ENCODE measurements at places on chromosomes 5 and 9.
A peak's percentile ranks its signal among the peaks of the same experiment; 100 is the strongest.

GRCh38 chr9:110320651-110321445 lies 16.8 kb downstream of the TXNDC8 start:
- peak; percentile 85 for DNase-seq
- no peaks in the 10 kb centered on the region for H3K27me3 ChIP-seq
- no peak overlapping the region for H3K27ac ChIP-seq

DNA sequence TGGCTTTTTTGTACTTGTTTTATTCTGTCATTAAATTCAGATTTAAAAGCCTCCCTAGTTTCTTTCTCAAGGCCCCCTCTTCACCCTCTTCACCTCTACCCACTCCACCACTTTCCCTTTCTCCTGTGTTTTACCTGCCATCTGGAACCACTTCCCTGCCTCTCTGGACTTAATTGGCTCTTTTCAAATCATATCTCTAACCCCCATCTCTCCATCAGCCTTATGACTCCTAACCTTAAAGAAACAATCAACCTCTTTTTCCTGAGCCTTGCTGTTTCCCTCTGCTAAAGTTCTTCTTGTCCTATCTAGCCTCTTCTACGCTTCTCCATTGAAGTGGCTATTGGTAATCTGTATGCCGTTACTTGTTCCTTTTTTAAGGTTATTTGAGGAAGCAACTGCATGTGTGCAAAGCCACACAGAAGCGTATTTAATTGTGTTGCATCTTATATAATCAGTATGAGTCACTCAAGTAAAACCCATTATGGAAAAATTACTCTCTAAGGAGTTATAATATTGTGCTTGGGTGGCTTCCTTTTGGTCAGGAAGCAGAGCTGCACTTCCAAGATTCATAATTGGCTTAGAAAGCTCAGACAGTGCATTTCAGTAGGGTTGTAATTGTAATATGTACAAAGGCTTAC lies 653.6 kb upstream of the ITGA1 start:
- H3K4me3 ChIP-seq, result no peak overlapping the region
- H3K4me1 ChIP-seq, result no peaks in the 10 kb centered on the region
- no peaks in the 10 kb centered on the region for H3K27me3 ChIP-seq
- no peaks in the 10 kb centered on the region for H3K36me3 ChIP-seq

GRCh38 chr5:72746736-72747135 lies 69.7 kb upstream of the TNPO1 start:
- H3K27ac ChIP-seq, result no peak overlapping the region
- no peak for DNase-seq
- H3K4me1 ChIP-seq, result no peaks in the 10 kb centered on the region
- no peaks in the 10 kb centered on the region for H3K27me3 ChIP-seq
- H3K4me3 ChIP-seq, result no peak overlapping the region
- H3K36me3 ChIP-seq, result no peaks in the 10 kb centered on the region

- no peaks in the 10 kb centered on the region for H3K36me3 ChIP-seq
- no peak overlapping the region for H3K4me3 ChIP-seq
- DNase-seq, result peak; percentile 76
- H3K27ac ChIP-seq, result no peak overlapping the region
Measured at GRCh38 chr5:101977729-101978345, 318.2 kb downstream of the SLCO4C1 start.

DNA sequence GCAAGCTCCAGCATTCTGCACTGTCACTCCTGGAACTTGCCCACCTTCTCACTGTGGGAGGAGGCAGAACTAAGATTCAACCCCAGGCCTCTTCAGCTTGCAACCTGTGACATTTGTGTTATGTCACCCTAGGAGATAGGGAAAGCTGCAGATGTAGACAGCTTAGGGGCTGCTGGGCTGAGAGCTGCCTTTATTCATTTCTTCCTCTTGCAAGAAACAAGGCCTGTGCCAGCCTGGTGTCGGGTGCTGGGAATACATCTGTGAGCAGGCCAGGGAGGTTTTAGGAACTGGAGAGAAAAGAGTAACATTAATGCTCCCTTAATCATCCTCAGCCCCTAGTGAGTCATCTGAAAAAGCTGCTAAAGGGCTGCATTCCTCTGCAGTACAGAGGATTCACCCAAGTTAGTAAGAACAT lies 101.8 kb downstream of the FGF18 start:
- DNase-seq, result peak; percentile 13
- no peaks in the 10 kb centered on the region for H3K27me3 ChIP-seq
- no peak overlapping the region for H3K27ac ChIP-seq
- no peaks in the 10 kb centered on the region for H3K36me3 ChIP-seq
- H3K4me1 ChIP-seq, result no peaks in the 10 kb centered on the region
- H3K4me3 ChIP-seq, result no peak overlapping the region

- peaks cover 32% of the 10 kb centered on the region for H3K36me3 ChIP-seq
- H3K27me3 ChIP-seq, result no peaks in the 10 kb centered on the region
- H3K4me1 ChIP-seq, result no peaks in the 10 kb centered on the region
- no peak overlapping the region for H3K27ac ChIP-seq
- H3K4me3 ChIP-seq, result no peak overlapping the region
- no peak for DNase-seq
Measured at GRCh38 chr9:98215821-98216220, 23.4 kb upstream of the CORO2A start.

DNA sequence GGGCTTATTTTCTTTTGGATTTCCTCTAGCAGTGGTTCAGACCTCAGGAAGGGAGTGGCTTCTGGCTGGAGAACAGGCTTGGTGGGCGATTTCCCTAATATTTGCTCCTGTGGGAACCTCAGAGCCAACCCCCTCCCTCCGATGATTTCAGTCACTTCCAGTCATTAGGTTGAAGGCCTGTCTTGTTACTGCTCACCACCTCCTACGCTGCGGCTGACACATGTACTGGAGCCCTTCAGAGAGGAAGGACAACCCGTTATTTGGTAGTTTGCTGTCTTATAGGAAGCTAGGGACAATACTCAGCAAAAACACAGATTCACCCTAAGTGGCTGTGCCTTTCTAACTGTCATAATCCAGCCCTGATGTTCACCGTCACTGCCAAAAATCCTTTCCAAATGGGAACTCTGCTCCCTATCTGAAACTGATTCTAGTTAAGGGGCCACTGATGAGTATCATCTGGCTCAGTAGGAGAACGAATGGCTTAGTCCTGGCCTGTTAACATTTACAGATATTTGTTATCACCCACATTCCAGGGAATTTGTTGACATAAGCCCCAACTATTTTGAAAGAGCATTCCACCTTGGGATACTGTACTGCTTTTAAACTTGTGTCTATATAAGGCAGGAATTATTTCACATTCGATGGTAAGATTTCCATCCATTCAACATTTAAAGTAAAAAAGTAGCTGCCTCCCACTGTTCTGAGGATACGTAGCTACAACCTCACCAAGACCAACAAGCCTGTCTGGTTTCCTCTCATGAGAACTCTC lies 29.3 kb upstream of the ANKH start:
- no peaks in the 10 kb centered on the region for H3K36me3 ChIP-seq
- no peak for DNase-seq
- no peak overlapping the region for H3K27ac ChIP-seq
- H3K27me3 ChIP-seq, result no peaks in the 10 kb centered on the region
- H3K4me3 ChIP-seq, result no peak overlapping the region
- H3K4me1 ChIP-seq, result no peaks in the 10 kb centered on the region

- H3K27ac ChIP-seq, result no peak overlapping the region
- peaks cover 14% of the 10 kb centered on the region for H3K36me3 ChIP-seq
- no peak overlapping the region for H3K4me3 ChIP-seq
- no peaks in the 10 kb centered on the region for H3K27me3 ChIP-seq
Measured at GRCh38 chr9:35734096-35734495, 1.6 kb downstream of the CREB3 start.

- H3K4me1 ChIP-seq, result no peaks in the 10 kb centered on the region
- H3K36me3 ChIP-seq, result no peaks in the 10 kb centered on the region
- no peak overlapping the region for H3K27ac ChIP-seq
- no peak for DNase-seq
Measured at GRCh38 chr5:117161718-117162335, 587.2 kb upstream of the SEMA6A start.

GRCh38 chr9:23663946-23664345 lies 162.1 kb downstream of the ELAVL2 start:
- H3K27ac ChIP-seq, result no peak overlapping the region
- no peaks in the 10 kb centered on the region for H3K4me1 ChIP-seq
- H3K27me3 ChIP-seq, result no peaks in the 10 kb centered on the region
- DNase-seq, result no peak

DNA sequence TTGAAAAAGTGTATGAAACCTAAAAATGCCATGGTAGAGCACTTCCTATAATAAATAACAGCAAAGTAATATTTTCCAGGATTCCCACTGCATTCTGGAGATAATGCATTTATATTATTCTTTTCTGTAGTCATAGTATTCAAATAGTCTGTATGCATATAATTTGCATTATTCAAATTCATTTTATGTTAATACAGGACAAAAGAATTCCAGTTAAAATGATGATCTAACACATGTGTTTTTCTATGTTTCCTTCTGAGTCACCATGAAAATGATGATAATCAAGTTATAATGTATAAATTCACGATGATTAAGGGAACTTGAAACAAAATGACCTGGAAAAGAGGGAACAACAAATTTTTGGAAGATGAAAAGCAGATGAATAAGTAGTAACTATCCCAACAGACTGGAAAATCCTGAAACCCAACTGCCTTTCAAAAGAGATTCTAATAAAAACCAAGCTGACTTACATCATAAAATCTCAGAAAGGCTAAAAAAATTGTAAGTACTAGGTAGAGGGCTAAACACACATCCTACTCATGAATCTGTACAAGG lies 358.6 kb upstream of the PAPPA start:
- H3K27me3 ChIP-seq, result no peaks in the 10 kb centered on the region
- no peaks in the 10 kb centered on the region for H3K36me3 ChIP-seq
- no peak for DNase-seq

GRCh38 chr9:134640506-134641172 lies 964 bp upstream of the COL5A1 start:
- H3K36me3 ChIP-seq, result no peaks in the 10 kb centered on the region
- peaks cover 14% of the 10 kb centered on the region for H3K4me1 ChIP-seq
- no peak overlapping the region for H3K27ac ChIP-seq
- H3K27me3 ChIP-seq, result no peaks in the 10 kb centered on the region

GRCh38 chr9:132087438-132088030 lies 7.9 kb upstream of the MED27 start:
- H3K27me3 ChIP-seq, result no peaks in the 10 kb centered on the region
- H3K4me3 ChIP-seq, result no peak overlapping the region
- no peak for DNase-seq
- H3K36me3 ChIP-seq, result no peaks in the 10 kb centered on the region
- H3K27ac ChIP-seq, result no peak overlapping the region
- H3K4me1 ChIP-seq, result no peaks in the 10 kb centered on the region

DNA sequence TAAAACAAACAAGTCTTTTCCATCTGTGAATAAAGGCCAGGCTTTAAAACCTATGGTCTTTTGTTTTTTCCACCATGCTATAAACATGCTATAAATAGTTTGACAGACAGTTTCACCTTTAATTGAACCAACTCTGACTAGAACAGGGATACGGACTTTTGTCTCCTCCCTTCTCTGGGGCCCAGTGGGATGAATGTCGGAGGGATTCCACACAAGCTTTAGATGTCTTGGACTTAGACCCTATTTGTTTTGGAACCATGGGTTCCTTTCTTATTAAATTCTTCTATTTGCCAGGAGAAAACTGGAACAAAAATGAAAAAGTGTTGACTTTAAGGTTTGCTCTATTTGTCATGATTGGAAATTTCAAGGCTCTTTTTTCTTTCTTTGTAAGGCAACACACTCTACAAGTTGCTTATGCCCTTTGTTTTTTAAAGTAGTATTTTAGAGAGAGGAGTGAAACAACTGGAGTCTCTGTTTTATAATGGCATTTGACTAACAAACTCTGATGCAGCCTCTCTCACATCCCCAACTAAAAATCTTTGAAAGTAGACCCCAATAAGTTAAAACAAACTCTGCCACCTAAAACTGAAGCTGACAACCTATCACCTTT lies 145.3 kb downstream of the MLLT3 start:
- H3K27me3 ChIP-seq, result no peaks in the 10 kb centered on the region
- H3K27ac ChIP-seq, result no peak overlapping the region
- H3K4me1 ChIP-seq, result no peaks in the 10 kb centered on the region
- DNase-seq, result no peak
- H3K36me3 ChIP-seq, result no peaks in the 10 kb centered on the region

DNA sequence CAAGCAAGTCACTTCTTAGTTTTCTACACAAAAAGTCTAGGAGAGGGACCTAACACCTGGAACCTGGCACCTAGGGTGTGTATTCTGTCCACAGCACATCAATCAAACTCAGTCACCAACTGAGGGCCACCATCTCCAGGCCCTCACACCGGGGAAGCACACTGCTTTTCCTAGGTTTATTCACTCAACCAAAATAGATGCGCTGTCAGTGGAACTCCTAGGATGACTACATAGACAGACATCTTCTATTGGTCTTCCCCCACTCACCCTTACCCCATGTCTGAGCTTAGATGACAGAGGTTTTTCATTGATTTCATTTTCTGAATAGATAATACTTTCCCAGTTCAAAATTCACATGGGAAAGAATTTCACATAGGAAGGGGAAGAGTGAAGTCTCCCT lies 59.2 kb downstream of the RNF130 start:
- H3K36me3 ChIP-seq, result peaks cover 26% of the 10 kb centered on the region
- H3K4me1 ChIP-seq, result peaks cover 27% of the 10 kb centered on the region
- DNase-seq, result no peak
- no peak overlapping the region for H3K4me3 ChIP-seq
- H3K27ac ChIP-seq, result no peak overlapping the region
- no peaks in the 10 kb centered on the region for H3K27me3 ChIP-seq

- no peaks in the 10 kb centered on the region for H3K27me3 ChIP-seq
- no peaks in the 10 kb centered on the region for H3K36me3 ChIP-seq
- no peak overlapping the region for H3K4me3 ChIP-seq
- H3K27ac ChIP-seq, result no peak overlapping the region
Measured at GRCh38 chr9:16482764-16483163, 387.7 kb downstream of the BNC2 start.

DNA sequence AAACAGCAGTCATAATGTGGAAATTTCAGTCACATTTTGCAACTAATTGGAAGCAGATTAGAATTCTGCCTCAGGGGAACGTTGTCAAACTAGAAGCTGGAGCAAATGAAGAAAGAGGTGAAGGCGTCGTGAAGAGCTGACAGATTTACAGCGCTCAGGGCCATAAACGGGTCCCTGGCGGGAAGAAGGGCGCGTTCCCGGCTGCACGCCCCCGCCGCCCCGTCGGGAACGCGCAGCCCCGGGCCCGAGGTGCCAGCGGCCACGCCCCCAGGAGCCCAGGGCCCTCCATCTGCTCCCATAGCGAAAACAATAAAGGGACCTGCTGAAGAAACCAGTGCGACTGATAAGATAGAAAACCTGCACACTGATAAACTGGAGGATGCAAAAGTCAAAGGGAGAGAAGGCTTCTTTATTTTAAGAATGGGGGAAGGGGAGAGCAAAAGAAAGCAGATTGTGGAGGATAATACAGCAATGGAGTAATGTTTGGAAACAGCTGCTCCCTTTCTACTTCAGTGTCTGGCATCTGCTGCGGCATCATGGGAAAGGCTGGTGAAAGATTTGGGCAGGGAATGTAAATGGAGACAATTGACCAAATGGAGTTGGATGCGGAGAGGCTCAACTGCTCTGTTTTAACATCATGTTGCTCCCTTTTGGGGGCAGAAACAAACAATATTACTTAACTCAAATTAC lies 11.1 kb downstream of the ZNF608 start:
- no peaks in the 10 kb centered on the region for H3K27me3 ChIP-seq
- peak overlapping the region; percentile 51 for H3K4me3 ChIP-seq
- H3K4me1 ChIP-seq, result peaks cover 29% of the 10 kb centered on the region
- H3K27ac ChIP-seq, result no peak overlapping the region

Measured in common myeloid progenitor, CD34-positive (primary cell).